AG20443 (cell line): ENCODE measurements at places on chromosomes 12 and 14.

GRCh38 chr14:55306938-55307589 lies 35.8 kb downstream of the FBXO34 start:
- no peak for DNase-seq

GRCh38 chr12:104453133-104453532 lies 3.6 kb upstream of the CHST11 start:
- DNase-seq = no peak

DNA sequence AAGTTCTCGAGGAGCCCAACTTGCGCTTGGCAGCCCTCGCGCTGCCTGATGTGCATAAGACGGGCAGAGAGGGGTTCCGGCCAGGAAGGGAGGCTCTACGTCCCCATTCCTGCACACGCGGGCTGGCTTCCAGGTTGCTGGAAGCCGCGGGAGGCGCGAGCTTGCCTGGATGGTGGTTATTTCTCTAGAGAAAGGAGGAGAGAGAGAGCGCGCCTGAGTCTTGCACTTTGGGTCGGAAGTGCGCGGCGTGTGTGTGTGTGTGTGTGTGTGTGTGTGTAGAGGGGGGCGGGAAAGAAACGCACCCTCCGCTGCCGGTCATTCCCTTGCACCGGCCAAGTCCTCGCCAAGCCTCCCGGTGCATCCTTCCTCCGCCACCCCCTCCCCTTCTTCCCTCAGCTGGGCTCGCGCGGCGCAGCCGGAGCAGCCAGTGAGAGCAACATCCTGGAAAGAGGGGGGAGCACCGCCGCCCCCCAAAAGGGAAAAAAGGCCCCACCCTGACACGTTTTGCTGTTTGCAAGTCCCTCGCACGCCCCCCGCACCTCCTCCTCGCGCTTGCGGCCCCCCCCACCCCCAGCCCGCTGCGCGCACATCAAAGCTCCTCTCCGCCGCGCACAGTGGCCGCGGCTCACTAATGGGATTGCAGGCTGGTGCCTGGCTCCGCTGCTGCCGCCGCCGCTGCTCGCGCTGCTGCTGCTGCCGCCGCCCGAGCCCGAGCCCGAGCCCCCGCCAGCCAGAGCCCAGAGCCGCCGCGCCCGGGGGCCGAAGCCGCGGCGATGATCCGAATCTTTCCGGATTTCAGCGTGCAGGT lies 4.4 kb upstream of the NPAS3 start:
- peak; percentile 57 for DNase-seq

- DNase-seq = no peak
These were observed 101.9 kb downstream of the TMTC3 start for GRCh38 chr12:88243982-88244381.

DNA sequence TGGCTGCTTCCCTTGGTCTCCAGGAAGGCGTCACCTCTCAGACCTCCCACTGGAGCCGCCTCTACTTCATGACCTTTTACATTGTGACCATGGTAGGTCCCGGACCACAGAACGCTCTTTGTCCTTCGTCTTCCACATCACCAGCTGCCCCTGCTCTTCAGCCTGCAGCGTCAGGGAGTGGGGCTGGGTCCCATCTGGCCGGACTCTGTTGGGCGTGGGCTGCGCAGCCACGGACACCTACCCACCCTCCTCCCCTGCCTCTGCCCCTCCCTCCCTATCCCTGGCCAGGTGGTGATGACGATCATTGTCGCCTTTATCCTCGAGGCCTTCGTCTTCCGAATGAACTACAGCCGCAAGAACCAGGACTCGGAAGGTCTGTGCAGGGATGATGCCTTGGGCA lies 43.3 kb downstream of the SLC8B1 start:
- DNase-seq = no peak

DNA sequence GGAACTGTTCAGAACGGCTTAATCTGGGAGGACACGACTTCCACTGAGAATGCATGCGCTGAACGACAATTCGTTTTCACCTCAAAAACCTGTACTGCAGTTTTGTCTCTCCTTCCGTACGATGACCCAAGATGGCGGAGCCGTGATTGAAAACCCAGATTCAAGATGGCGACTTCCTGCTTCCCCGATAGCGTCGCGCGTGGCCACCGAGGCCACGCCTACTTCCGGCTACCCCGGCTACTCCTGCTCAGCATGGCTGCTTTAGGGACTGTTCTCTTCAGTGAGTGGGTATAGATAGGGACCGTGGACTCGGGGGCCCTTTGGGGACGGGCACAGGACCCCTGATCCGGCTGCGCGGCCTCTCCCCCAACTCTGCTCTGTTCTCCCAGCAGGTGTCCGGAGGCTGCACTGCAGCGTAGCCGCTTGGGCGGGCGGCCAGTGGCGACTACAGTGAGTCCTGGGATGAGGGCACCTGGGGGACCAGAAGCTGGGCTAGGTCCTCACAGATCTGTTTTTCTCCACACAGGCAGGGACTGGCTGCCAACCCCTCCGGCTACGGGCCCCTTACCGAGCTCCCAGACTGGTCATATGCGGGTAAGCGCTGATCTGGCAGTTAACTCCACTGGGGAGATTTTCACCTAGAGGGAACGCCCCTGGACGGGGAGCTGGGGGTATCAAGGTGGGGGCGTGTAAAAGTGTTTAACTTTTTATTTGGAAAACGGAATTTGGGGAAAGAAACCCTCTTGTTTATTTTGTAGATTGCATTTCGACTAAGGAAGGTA lies at the start of gene MRPL52:
TSS of gene MRPL52 (plus strand) at position 227 of the 782 bp plus-strand sequence. CDS start at position 253, 26 bp downstream.
- DNase-seq = peak; percentile 92

- no peak for DNase-seq
These were observed 31.9 kb upstream of the CHGA start for GRCh38 chr14:92890830-92891588.

DNA sequence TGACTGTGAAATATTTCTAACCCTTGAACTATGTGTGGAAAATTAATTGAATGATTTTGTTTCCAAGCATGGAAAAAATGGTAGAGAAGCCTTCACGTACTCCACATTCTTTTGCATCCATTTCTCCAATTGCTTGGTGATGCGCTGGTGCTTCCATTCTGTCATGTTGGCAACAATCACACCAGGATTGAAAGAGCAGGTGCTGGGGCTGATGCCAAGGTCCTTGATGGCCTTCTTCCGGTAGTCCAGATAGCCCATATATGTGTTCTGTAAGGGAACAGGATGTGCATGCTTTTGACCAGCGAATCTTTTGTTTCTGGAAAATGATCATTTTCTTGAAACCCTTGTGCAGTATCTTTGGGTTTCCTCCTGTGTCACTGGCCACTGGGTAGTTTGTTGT lies 28.6 kb downstream of the TDG start:
- no peak for DNase-seq

DNA sequence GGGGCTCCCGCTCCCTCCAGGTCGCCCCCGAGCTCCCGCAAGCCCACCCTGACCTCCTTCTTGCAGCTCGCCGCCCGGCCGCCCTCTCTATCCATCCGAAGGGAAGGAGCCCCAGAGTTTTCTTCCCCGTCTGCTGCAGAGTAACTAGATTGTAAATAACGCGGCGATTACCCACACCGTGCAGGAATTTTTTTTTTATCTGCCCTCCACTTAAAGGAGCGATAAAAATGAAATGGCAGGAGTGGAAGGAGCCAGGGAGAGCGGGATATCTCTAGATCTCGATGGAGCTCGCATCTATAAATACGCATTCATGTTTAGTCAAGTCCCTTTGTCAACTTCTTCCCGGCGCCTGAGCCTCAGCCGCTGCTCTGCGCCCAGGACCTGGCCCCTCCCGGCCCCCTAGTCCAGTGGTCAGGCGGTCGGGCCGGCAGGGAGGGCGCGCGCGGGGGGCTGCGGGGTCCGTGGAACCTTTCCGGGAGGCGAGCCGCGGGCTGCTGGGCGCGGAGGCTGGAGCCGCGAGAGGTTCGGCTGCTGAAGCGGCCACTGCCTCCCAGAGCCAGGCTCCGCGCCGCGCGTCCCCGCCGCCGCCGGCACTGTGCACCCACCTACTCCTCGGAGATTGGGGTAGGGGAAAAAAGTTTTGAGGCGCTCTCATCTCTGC lies 386.0 kb downstream of the BCAT1 start:
- peak; percentile 52 for DNase-seq
